HepG2 (cell line): ENCODE measurements at places on chromosomes 5 and 9.
A peak's percentile ranks its signal among the peaks of the same experiment; 100 is the strongest.

DNA sequence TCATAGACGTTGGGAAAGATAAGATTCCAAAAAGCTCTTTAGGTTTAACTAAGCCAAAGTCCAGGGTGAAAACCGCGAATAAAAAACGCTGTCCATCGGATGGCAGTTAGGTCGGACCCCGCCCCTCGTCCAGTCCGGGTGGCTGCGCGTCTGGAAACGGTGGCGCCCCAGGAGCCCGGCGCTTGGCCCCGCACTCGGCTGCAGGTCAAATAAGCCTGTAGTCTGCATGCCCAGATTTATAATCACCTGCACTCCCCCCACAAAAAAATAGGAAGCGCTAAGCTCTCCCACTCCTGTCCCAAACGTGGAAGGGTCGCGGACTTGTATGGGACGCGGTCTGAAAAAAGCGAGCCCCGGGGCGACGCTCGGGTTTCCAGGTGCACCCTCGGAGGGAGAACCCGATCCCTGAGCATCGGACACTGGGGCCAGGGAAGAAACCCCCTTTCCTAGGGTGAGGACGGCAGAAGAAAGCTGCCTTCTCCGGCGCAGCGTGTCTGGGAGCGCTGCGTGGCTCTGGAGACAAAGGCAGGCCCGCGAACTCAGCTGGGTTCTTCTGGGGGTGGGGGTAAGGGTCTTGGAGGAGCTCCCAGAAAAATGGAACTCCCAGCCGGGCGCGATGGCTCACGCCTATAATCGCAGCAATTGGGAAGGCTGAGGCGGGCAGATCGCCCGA, 923 bp upstream of the ZBTB5 start:
- peak; percentile 25 for DNase-seq

GRCh38 chr5:150428106-150428876, 15.6 kb upstream of the CD74 start:
- peak; percentile 83 for DNase-seq

GRCh38 chr9:138074516-138074915, 196.9 kb downstream of the CACNA1B start:
- DNase-seq: no peak

DNA sequence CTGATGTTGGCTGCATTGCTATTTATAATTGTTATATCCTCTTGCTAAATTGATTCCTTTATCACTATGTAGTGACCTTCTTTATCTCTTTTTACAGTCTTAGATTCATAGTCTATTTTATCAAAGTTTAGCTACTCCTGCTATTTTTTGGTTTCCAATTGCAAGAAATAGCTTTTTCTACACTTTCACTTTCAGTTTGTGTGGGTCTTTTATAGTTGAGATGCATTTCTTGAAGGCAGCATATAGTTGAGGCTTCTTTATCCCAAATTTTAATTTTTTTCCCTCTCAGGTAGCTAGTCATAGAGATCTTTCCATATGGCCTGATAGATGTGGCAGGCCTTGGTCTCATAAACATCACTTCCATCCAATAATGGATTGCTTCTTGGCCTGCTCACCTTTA, 228.5 kb downstream of the COMMD10 start:
- DNase-seq: no peak

DNA sequence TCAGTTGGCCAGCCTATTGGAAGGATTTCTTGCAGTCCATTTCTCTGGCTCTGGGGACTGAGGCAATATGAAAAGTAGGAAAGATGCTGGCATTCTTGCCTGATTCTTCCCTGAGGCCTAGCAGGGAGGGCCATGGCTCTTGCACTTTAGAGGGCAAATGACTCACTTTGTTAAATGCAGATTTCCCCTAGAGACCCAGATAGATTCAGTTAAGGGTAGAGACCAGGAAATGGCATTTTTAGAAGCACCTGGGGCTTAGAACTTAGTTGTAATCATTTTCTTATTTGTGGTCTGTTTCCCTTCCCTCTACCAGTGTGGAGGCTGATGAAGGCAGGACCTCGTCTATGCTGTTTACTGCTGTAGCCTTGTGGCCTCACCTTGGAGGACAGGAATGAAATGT, 112.8 kb upstream of the NR3C1 start:
- no peak for DNase-seq

GRCh38 chr5:39226558-39226957, 7.2 kb upstream of the FYB1 start:
- no peak for DNase-seq

DNA sequence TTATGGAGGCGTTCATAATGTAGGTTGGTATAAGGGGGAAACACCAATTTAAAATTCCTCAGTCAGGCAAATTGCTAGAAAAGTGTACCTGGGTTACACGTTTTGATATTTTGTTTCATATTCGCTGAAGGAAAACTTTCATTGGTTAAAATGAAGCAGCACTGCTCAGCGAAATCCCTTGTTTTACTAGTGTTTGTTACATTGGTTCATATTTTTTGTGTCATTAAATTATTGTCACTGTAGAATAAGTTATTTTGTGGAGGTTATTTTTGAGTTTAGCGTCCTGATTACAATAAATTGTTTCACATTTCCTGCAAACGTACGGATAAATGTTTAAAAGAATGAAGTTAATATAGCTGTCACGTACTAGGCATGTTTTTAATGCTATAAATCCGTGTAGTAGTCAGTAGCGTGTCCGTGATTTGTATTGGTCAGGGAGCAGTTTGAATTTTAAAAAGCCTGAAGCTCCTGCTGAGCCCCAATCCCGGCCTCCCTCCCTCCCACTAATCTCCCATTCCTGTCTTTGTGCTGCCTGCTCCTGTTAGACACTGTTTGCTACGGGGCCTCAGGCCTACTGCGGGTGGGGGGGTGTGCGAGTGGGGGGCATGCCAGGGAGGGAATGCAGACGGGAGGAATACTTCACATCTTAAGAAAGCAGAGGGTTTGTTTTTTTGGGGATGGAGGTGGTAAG, 2.0 kb downstream of the NIPBL start:
- peak; percentile 45 for DNase-seq

DNA sequence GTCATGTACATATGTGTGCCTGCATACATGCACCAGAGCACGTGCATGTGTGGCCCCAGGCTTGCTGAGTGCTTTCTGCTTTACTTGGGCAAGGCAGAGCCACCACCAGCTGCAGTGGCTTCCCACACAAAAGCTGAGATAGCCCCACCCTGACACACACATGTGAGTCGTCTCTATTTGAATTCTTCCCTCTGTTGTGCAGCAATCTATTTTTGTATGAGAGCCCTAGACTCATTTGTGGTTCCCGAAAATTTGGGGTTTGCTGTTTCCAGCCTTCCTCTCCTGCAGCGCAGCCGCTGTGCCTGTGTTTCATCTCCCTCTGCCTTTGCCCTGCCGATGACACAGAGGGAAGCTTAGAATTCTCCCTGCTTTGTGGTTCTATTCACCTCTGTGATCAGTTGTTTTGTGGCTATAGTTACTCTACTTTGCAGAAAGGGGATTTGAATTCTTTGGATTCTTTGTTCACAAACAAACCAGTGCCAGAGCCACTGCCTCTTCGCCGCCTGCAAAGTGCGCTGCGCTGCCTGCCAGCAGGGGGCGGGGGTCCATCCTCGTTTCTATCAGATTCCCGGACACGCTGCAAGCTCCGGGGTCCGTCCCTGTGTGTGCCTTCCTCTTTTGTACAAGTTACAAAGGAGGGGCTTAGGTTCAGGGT, 95.8 kb upstream of the DAP start:
- peak; percentile 71 for DNase-seq

DNA sequence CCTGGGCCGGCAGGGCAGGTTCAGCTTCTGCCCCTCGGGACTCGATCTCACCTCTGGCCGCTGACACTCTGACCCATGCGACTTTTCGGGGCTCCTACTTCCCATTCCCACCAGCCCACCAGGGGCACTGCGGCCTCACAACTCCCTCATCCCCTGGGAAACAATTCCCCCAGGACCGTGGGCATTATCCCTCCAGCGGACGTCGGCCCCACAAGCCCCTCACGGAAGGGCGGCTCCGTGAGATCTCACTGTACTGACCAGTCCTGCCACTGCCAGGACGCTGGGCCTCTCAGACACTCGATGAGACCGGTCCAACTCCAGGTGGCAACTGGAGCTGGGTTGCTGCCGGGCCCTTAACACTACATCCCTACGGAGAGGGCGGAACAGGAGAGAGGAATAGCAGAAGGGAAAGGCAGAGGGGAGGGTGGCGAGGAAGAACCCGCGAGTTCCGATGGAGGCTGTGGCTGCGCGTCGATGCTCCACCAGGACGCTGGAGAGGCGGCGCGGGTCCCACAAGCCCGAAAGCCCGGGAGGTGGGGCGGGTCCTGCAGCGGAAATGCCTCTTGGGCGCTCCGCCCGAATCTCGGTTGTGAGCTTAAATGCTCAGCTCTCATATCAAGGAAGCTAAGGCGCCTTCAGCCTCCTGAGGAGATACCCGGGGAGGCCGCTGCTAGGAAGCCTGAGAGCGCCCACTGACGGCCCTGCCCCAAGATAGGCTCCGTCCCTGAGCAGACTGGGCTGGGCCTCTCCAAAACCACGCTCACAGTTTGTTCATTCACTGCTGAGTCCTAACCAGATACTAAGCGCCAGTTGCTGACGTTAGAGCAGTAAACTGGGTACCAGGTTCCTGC, 36.3 kb downstream of the VCP start:
- DNase-seq: no peak

DNA sequence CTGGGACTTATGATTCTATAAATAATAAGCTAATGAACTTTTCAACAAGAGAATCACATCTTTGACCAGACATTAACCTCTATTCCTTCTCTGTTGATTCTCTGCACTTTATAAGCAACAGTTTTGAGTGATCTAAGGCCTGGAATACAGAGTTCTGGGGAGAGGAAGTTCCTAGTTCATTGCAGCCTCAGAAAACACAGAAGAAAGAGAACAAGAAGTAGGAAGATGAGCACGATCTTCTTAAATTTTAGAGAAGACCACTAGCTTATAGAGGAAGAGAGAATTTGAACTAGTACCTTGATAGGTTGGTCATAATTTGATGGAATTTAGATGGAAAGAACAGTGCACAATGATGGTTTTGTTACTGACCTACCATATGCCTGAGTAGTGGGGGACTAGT, 8.5 kb upstream of the C9orf72 start:
- DNase-seq: no peak

- DNase-seq: no peak
These were observed 188.3 kb upstream of the ZNF618 start for GRCh38 chr9:113687680-113688371.

- no peak for DNase-seq
These were observed 125.5 kb upstream of the RAI14 start for GRCh38 chr5:34530637-34531036.

- peak; percentile 0 for DNase-seq
These were observed 1111.1 kb downstream of the TAF11L14 start for GRCh38 chr5:18745042-18745987.

DNA sequence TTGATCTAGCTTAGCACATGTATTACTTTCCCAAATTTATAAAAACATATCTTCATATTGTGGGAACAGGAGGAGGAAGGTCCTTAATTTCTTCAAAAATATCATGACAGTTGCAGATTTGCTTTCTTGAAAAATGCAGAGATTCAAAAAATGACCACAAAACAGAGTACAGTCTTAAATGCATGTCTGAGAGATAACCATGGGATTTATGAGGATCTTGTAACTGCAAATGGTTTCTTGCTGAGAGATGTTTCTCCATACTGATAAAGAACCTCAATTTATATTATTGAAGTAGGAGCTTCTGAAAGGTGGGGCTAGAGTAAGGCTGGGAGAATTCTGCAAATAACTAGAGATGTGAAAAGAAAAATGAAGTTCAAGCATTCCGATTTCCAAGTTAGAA, 83.2 kb downstream of the CDH18 start:
- no peak for DNase-seq

GRCh38 chr9:111983484-111983908, 86.9 kb downstream of the UGCG start:
- no peak for DNase-seq

DNA sequence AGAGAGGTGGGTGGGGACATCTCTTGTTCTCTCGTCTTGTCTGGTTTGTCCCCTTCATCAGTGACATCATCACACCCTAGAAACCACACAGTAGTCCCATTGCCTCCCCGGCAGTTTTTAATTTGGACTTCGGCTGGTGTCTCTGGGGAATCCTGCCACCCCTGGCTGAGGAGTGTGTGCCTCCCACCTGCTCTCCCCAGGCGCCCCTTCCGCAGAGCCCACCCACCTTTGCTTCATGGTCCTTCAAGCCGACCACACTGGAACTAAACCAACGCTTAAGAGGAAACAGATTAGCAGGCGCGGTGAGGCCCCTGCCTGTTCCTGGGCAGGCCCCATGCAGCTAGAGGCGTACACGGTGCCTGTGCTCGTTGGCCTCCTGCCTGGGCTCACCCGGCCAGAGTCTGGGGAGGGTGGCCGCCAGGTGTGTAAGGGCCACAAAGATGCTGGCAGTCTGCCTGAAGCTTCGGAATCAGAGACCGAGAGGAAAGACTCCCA, 107.6 kb upstream of the SPRY4 start:
- no peak for DNase-seq

GRCh38 chr5:101976933-101977332, 319.2 kb downstream of the SLCO4C1 start:
- no peak for DNase-seq

- no peak for DNase-seq
These were observed 145.1 kb upstream of the TBCA start for GRCh38 chr5:77921094-77921768.

DNA sequence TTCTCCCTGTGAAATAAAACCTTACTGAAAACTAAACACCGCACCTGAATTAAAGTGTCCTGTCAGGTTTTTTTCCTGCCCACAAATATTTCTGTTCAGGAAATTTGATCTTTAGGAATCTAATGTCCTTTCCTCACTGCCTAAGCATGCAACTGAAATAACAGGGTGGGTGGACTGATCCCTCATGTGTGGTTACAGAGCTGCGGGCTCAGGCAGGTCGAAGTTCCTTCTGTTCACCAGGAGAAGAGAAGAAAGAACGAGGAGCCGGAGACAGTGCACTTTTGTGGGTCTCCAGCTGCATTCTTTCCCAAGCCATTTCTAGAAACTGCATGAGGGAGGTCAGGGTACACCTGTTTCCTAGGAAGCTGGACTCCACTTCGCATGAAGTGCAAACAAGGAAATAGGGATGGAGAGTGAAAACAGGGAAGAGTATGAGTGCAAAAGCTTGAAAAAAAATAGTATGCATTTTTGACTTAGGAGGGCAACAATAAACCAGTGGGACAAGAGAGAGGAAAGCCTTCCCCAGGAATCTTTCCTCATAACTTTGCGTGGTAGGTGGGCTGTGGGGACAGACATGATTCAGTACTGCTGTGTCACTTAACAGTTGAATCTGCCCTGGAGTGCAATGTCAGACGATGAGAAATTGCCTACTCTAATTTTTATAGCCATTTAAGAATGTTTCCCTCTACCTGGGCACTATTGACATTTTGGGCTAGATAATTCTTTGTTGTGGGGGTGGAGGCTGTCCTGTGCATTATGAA, 60.3 kb downstream of the GCNT1 start:
- DNase-seq: no peak

GRCh38 chr5:2015124-2015848, 132.6 kb upstream of the IRX4 start:
- no peak for DNase-seq

GRCh38 chr9:4114569-4115505, 185.0 kb downstream of the GLIS3 start:
- DNase-seq: no peak

DNA sequence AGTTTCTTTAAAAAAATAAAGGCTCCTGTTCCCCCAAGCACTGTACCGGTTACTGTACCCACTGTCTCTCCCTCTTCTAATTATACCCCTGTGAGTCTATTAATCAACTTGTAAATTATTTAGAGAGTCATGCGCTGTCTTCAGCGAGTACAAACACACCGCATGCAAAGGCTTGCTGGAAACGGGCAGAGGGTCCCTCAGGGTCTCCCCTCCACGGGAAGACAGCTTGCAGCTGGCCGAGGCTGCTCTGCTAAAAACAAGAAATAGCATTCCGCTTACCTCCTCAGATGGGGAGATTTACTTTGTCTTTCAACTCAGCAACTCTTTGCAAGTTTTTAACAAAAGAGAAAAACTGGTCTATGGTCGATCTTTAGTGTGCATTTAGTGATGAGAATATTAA, 71.8 kb downstream of the AK8 start:
- DNase-seq: no peak
